Heart left ventricle (tissue), 16 donors: ENCODE measurements at places on chromosomes 2 and 18. TPM values are rescaled to one million over a fixed set of nuclear protein-coding genes. Genes with fewer than 3 reads are reported as not detected.

The TCF23 gene
- 0.85 TPM for total RNA-seq

The SPIRE1 gene
- 67.6 TPM for total RNA-seq

The MYCN gene
- 0.37 TPM for total RNA-seq

The ONECUT2 gene
- not detected for total RNA-seq

The GRHL1 gene
- 0.84 TPM for total RNA-seq

The POMC gene
- total RNA-seq: 4.3 TPM

The ERICH2 gene
- total RNA-seq: not detected

The CRYBA2 gene
- total RNA-seq: not detected

The PLA2R1 gene
- total RNA-seq: 1.1 TPM

The SERPINB3 gene
- total RNA-seq: not detected

The SOX11 gene
- total RNA-seq: 1.5 TPM

The PROKR1 gene
- total RNA-seq: not detected

The EMILIN1 gene
- 76.9 TPM for total RNA-seq

GRCh38 chr2:161228511-161229240, 68.4 kb downstream of the TANK start:
- no peak for DNase-seq

GRCh38 chr2:216392945-216393840, 19.1 kb upstream of the SMARCAL1 start:
- no peak for DNase-seq

DNA sequence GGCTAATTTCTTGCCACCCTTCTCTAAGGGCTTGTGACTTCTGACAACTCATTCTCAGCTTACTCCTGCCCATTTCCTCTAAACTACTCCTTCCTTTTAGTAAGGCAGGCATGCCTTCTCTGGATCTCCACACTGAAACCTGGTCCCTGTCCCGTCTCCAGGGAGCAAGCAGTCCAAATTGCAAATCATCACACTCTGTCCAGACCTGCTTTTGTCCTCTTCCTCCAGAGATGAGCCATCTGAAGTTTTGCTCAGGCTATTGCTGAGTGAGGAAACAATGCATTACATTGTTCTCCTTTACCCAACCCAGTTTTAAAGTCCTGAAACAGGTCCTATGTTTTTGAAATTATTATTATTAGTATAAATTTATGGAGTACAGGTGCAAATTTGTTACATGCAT, 57.3 kb downstream of the ARHGAP25 start:
- no peak for DNase-seq

GRCh38 chr18:58125183-58125582, 81.2 kb downstream of the NEDD4L start:
- no peak for DNase-seq

DNA sequence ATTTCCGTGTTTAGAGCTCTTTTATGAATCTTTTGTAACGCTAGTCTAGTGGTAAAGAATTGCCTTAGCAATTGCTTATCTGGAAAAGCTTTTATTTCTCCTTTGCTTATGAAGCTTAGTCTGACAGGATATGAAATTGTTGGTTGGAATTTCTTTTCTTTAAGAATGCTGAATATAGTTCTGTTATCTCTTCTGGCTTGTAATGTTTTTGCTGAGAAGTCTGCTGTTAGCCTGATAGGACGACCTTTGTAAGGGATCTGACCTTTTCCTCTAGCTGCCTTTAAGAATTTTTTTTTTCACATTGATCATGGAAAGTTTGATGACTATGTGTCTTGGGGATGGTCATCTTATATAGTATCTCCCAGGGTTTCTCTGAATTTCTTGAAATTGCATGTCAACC, 101.1 kb downstream of the TRABD2A start:
- DNase-seq: no peak

GRCh38 chr18:3447895-3448837, 1.8 kb upstream of the TGIF1 start:
- peak; percentile 96 for DNase-seq

DNA sequence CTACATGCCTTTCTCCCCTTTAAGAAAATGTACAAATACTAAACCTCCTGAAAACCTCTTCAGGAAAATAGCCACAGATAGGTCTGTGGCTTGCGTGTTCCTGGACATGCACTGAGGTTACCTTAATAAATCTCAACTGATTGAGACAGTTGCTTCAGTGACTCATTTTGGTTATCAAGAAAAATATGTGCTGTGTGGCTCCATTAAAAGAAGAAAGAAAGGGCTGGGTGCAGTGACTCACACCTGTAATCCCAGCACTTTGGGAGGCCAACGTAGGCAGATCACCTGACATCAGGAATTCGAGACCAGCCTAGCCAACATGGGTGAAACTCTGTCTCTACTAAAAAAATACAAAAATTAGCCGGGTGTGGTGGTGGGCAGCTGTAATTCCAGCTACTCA, 27.1 kb downstream of the CREG2 start:
- no peak for DNase-seq

DNA sequence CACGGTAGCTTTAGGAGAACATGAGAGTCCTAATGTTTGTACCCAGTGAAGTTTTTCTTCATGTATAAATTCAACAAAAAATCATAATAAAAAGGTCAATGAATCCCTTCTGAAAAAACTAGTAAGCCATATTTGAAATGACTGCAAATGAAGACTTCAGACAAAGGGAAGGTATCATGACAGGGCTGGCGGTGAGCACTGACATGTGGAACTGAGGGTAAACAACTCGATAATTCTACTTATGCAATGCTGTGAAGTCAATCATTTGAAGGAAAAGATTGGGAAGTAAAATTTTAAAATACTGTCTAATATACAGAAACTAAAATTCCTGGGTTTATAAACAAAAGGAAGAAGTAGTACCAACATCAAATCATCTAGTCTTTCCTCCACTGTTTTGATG, 190.2 kb upstream of the COPS8 start:
- no peak for DNase-seq

DNA sequence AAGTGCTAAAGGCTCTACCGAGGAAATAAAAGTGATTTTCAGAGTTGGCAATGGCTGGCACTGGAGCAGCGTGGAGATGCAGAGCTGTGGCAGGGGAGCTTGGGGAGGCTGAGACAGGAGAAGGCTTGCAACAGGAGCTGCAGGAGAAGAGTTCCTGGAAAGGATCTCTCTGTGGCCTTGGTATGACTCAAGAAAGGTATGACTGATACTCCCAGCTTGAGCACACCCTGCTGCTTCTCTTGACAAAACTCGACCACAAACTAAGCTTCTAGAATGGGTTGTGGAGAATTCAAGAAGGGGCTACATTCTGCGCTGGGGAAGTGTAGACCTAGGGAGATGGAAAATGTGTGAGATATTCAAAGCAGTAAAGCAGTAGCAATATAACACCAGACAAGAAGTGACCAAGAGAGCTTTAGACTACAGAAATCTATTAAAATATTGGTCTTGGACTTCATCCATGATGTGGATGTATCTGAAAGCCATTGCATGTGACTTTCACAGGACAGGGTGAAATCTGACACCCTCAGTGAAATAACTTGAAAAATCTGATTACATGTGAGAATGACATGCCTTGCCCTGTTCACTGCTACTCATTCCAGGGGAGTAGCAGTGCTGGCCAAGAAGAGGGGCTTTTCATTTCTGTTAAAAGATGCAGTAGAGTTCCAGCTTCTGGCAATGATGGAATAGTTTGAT, 41.5 kb downstream of the SUCLG1 start:
- DNase-seq: no peak

GRCh38 chr2:99858951-99859596, 283.3 kb downstream of the AFF3 start:
- no peak for DNase-seq

DNA sequence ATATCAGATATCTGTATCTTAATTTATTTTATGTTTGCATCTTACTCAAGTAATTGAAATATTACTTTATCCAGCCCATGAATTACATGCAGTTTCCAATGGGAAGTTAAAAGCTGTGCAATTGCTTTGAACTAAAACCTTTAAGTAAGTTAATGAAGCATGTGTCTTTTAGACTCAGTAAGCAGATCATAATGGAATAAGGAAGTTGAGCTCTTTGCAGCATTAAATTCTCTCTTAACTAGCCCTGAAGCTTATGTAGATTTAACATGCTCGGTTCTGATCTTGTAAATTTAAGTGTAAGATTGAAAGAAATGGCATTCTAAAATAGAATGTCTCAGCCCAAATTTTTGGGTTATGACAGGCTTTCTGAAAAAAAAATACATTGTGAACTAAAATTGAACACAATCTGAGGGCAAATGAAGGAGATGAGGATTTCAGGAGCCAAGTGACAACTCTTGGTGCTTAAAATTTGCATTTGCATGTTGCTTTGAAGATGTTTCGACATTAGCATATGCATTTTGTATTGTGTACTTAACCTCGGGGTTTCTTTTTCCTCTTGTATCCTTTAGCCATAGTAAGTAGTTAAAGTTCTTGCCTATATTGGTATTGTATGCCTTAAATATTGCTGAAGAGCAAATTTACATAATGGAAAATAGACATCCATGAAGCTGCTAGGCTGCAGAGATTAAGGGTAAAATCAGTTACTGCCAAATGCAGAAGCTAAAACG, 297.8 kb upstream of the KCNJ3 start:
- DNase-seq: no peak

DNA sequence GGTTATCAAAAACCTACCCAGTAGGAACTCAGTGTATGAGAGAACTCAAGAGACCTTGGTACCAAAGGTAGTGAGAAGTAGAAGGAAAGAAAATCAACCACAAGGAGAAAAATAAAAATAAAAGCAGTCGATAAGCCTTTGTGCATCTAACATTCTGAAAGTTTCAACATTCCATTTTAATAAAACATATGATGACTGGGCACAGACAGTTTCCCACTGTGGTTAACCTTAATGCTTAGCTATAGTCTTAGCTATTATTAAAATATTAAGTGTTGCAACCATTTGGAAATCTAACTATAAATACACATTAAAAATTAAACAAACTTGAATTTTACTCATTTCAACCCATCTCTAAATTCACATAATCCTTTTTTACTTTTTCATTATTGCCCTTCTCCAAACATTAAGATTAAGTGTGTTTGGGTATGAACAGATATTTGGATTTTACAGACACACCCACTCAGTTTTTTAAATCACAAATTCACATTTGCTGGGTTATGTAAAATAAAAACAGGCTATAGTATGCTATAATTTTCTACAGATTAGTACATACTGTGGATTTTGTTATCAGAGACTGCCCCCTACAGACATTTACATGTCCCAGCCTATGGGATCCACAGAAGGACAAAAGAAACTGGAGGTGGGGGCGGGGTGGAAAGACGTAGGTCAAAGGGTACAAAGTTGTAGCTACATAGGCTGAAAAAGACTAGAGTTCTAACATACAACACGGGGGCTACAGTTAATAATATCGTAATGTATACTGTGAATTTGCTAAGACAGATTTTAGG, 32.8 kb downstream of the SRBD1 start:
- no peak for DNase-seq

- no peak for DNase-seq
These were observed 9.6 kb downstream of the SH3YL1 start for GRCh38 chr2:254241-254640.

- peak; percentile 57 for DNase-seq
These were observed 19.1 kb upstream of the SLC20A1 start for GRCh38 chr2:112626604-112627059.

DNA sequence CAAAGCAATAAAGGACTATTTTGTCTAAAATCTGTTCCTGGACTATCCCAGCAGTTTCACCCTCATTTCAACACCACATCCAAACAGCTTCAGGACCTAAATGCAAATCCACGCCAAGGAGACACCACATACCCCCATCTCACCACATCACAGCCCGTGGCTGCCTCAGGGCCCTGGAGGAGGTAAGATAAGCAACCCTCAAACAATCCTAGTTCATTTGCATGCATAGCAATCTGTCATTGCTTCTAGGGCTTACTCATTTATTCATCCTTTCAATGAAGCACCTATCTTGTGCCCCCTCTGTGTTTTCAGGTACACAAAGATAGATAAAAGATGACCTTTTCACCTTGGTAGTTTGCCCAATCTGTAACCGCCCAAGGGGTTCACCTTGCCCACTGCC, 86.5 kb downstream of the VSNL1 start:
- DNase-seq: no peak

- DNase-seq: no peak
These were observed 238.6 kb downstream of the TWIST2 start for GRCh38 chr2:239086325-239087020.

- no peak for DNase-seq
These were observed 105.9 kb downstream of the PXDN start for GRCh38 chr2:1638281-1638860.

DNA sequence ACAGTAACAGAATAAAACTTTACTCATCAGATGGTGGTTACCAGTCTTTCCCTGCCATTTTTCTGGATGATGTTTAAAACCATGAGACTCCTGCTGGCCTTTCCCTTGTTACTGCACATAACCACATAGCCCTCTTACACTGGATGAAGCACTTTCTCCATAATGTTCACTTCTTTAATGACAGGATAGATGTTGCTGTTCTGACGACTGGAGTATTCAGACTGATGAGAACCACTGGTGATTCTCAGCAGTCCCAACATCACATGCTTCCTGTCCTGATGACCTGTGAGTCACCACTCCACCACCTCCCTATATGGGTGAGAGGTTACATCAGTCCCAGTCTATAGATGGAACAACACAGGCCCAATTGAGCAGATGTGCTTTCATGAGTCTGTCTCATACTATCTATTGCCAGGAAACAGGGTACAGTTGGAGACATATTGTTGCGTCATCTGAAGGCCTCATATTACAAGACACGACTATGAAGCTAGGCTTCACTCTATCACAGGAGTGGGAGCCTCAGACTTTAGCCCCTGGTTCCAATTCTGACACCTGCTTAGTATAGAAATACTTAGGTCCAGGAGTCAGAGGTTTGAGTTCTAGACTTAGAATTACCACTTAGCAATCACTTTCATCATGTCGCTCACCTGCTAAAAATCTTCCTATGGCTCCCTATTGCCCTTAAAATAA, 145.7 kb upstream of the KLF7 start:
- DNase-seq: no peak

- no peak for DNase-seq
These were observed 24.2 kb downstream of the MYL12B start for GRCh38 chr18:3286159-3286558.

- DNase-seq: no peak
These were observed 1318.5 kb upstream of the CELF4 start for GRCh38 chr18:38884050-38884449.

DNA sequence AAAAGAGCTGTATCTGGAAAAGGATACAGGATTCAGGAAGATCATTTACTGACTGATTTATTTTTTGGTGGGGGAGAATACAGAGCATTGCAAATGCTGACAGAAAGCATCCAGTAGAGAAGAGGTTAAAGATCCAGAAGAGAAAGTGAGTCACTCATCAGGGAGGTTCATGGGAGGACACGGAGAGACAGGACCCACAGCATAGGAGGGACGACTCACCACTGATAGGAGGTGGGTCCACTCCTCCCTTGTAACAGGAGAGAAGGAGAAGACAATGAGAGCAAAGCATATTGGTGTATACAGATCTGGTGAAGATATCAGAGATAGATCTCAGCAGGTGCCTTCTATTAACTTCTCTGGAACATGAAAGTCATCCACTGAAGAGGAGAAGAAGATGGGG, 142.4 kb upstream of the AQP4 start:
- no peak for DNase-seq
